ENCODE measurements at places on chromosomes 5 and 9.
A peak's percentile ranks its signal among the peaks of the same experiment; 100 is the strongest.

DNA sequence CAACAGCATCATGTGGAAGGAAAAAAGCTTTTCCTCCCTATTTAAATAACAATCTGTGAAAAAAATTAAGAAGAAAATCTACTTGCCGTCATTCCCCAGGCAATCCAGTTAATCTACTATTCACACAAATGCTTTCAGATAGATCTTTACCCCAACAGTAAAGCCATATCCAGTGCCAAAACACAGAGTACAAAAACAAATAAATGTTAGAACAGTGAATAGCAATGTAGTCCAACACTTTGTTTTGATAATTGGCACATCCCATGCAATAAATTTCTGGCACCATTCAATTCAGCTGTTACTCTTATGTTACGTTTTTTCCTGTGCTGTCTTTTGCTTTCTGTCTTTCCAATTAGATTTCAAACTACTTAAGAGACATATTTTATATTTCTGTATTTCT lies 2245.5 kb upstream of the WWC1 start:
- peak; percentile 21 for DNase-seq

DNA sequence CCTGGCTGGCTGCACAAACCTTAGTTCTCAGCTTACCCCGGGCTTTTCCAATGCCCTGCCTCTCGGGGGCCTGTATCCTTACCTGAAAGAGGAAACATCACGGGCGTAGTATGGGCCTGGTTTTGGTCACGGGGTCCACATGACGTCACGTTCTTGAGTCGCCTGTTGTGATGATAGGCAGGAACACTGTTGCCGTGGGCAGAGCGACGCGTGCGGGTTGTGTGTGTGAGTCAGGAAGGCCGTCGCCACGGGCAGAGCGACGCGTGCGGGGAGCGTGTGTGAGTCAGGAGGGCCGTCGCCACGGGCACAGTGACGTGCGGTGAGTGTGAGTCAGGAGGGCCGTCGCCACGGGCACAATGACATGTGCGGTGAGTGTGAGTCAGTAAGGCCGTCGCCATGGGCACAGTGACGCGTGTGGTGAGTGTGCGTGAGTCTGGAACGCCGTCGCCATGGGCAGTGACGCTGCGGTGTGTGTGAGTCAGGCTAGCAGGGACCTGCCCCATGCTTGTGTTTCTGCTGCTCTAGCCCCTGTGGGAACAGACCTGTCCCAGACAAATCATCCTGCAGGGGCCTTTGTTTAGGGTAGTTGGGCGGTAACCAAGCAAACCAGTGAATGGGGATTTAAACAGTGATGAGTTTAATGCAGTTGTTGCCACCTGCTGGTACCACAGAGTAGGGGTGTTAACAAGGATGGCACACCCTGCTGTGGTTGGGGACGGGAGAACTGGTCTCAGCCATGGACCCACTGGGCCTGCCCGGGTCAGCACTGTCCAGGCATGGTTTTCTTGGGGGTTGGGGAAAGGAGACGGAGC lies 19.8 kb downstream of the TRIP13 start:
- DNase-seq, result no peak

- DNase-seq, result no peak
Observed at GRCh38 chr5:83564069-83564749, 92.7 kb downstream of the VCAN start.

DNA sequence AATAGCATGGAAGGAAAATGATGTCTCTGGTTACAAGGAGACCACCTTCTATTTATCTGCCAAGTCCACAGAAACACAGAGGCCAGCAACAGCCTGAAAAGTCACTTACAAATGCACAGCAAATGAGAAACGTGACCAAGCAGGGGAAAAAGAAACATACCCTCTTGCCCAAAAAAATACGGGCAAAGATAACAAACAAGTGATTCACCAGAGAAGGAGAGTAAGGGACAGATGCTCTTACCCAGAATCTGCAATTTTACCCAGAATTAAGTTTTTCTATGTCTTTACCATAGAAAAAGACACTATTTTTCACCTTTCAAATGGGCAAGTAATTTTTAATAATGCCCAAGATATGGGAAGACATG lies 28.1 kb downstream of the CAMSAP1 start:
- no peak for DNase-seq

- DNase-seq, result no peak
Observed at GRCh38 chr9:4939118-4939561, 45.9 kb upstream of the JAK2 start.
